Stimulated activated CD8-positive, alpha-beta memory T cell treated with anti-CD3 and anti-CD28 coated beads, Interleukin-7, amount 100 ng/mL, for 1 hour (primary cell): ENCODE measurements at places on chromosomes 12 and 14.

- no peak for DNase-seq
These were observed 18.6 kb downstream of the FAIM2 start for GRCh38 chr12:49885118-49885517.

DNA sequence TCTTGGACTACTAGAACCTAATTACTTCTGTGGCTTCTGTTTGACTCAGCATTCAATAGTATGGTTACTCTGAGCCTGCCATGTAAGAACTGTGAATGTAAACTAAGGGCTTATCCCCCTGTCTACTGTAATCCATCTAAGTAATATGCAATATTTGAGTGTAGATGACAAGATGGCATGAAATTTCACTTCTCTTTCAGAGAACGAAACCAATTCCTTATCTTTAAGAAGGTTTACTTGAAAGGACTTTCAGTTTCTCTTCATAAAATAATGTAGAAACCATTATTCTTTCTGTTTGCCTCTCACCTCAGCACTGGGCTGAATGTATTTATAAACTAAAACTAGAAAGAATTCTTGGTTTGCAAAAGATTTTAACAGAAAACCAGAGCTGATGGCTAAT lies 60.4 kb upstream of the ARID2 start:
- no peak for DNase-seq

DNA sequence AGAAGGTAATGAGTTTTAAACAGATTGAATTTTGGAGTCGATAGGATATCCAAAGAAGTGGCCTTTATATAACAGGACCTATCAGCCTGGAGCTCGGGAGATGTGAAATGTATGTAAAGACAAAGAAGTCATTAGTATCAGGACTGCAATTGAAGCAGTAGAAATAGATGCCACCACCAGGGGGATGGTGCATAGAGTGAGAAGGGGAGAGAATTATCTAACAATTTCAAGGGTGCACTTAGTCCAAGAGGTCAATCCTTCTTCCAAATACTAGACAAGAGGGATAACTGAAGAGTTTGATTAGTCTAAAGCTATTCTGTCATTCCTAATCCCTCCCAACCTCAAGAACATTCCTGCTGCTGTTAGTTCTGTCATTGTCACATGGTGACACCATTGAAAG lies 127.8 kb downstream of the CFAP54 start:
- no peak for DNase-seq

- no peak for DNase-seq
These were observed 64.5 kb downstream of the PAX9 start for GRCh38 chr14:36726128-36726527.

GRCh38 chr12:16545836-16546235 lies 60.1 kb downstream of the LMO3 start:
- no peak for DNase-seq

GRCh38 chr12:109888179-109889020 lies 8.1 kb upstream of the GLTP start:
- DNase-seq = no peak

GRCh38 chr12:96141216-96141912 lies 52.8 kb upstream of the ELK3 start:
- DNase-seq = no peak

DNA sequence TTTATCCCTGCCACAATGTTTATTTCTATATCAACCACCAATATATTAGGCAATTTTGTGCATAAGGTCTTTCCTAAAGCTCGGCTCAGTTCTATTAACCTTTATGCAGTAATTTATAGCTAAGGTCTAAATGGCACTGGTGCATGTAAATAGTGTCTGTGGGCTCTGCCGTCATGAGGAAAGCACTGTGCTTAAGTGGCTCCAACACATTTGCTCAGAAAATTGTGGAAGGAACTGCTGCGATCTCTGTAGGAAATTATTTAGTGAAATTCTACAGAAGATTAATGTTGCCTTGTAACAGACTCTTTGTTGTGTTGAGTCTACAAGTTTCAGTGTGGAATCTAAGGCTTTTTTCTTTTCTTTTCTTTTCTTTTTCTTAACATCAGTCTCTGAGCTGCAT lies 54.0 kb upstream of the EGLN3 start:
- DNase-seq = no peak

GRCh38 chr12:77855548-77855947 lies 24.9 kb downstream of the NAV3 start:
- DNase-seq = no peak

DNA sequence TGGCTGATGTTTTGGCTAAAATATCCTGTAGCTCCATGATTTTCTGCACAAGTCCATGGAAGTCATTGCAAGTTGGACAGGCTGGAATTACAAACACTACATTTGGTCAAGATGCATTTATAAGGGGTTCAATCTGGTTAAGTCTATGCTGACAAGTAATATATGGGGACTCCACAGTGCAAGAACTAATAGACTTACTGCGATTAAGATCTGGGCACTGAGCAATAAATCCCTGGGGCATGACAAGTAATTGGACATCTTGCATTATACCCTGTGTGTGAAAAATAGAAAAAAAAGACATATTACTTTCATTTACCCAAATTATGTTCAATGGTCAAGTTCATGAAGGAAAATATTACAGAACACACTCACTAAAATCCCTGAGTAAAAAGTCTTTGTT lies 99.1 kb downstream of the NELL2 start:
- DNase-seq = no peak

DNA sequence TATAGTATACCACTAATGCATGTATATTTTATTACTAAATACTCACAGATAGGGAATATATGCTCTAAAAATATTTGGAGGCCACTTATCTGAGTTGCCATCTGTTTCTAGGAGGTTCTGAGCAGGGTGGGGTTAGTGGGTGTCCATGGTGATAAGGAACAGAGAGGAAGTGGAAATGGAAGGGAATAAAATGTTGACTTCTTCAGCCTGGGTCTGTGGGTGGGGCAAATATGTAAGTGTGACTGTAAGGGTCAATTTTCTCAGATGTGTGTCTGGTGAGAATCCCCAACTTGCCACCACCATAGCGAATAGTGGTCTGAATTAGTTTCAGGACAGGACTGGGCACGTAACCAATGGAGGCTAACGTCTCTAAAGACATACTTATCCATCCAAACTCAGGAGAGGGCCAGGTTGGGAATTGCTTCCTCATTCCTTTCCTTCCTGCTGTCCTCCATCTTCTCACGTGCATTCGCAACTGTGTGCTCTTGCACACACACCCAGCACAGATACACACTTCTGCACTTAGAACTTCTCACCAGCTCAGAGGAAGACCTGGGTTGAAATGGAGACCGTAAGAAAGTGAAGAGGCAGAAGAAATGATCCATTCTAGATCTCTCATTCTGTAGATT lies 54.2 kb upstream of the GZMB start:
- DNase-seq = no peak

DNA sequence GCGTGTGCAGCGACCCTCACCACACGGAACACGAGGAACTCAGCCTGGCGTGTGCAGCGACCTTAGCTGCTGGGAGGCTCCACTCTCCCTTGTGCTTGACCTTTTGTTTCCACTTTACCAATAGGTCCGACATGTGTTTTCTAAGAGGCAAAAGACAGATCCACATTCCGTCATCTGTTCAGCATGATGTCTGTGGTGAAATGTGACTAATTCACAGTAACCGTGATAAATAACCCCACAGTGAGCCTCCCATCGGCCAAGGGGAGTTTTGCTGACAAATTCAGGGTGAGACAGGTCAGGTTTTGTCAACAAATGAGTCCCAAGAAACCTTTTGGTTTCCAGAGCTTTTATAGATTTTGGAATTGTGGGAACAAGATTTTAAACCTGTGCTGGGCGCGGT lies 55.9 kb downstream of the MOK start:
- no peak for DNase-seq

DNA sequence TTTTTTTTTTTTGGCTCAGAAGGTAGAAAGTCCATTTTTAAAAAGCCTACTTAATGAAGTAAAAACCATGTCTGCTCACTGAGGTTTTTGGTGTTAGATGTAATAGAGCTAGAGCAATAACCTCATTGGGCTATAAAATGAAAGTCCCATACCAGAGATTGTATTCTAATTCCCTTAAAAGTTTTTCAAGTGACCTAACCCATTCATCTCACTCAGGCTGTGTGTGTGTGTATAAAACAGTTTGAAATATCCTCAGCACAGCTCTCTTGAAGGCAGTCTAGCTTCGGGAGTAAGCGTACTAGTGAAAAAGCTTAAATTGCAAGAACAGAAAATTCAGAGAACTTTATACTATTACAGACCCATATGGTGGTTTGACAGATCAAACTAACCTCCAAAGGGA lies 313.8 kb downstream of the CEP128 start:
- no peak for DNase-seq

GRCh38 chr12:25074954-25075353 lies 120.0 kb downstream of the DNAI7 start:
- no peak for DNase-seq

GRCh38 chr12:66589095-66589494 lies 89.8 kb downstream of the GRIP1 start:
- no peak for DNase-seq

GRCh38 chr12:124605150-124605882 lies 37.9 kb upstream of the NCOR2 start:
- DNase-seq = no peak

DNA sequence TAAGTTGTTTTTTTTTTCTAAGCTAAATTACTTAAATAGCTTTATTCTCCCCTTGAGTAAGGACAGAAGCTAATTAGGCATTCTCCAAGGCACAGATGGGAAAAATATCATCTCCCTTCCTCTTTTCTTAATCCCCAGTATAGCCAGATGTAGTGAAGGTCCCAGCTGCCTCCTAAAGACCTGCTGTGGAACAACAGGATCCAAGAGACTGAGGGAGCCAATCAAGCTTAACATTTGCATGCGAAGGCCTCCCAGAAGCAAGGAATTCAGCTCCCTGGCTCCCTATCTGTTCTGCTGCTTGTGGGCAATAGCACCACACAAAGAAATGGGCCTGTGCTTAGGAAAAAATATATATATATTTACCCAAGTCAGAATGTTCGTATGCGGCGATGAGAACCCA lies 255.2 kb downstream of the SYT1 start:
- DNase-seq = no peak

DNA sequence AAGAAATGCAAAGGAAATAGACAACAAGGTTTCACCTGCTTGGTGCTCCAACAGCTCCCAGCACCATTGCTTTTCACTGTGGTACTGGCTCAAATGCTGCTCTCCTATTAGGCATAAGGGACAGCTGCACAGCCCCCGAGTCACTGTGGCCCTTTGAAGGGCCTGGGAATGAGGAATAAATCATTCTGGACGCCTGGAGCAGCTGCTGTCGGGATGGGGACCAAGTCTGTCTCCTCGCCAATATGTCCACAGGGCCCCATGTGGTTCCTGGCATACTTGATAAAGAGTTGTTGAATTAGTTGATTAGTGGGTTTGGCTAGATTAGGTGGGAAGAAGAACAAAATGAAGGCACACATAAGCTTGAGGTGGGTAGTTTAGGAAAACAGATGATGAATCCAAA lies 13.1 kb upstream of the NGB start:
- DNase-seq = no peak

DNA sequence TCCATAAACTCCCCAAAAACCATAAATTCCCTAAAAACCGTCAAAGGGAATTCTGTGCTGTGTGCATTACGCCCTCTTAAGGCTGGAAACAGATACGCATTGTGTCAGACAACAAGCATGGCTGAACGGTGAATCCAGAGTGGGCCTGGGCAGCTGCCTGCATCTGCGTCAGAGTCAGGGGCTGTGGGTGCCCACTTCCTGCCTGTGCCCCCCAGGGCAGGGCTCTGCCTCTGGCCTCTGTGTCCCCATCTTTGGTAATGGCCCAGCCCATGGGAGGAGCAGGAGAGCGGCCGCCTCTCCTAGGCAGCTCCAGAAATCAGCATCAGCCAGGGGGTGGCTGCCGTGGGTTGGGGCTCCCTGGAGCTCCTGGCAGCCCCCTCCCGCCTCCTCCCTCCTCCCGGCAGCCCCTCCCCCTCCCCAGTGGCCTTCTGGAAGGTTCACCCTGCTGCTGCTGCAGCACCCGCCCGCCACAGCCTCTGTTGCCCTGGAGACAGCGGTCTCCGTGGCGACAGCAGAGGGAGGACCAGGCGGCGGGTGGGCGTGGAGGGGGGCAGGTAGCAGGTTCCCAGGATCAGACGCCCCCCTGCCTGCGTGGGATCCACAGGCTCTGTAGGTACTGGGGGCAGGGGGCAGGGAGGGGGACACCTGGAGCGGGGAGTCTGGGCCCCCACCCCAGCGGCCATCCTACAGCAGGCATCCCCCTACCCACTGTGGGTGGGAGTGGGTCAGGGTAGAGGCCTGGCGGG lies 5.9 kb downstream of the MMP17 start:
- no peak for DNase-seq

GRCh38 chr14:51318813-51319597 lies 79.0 kb downstream of the TMX1 start:
- no peak for DNase-seq

DNA sequence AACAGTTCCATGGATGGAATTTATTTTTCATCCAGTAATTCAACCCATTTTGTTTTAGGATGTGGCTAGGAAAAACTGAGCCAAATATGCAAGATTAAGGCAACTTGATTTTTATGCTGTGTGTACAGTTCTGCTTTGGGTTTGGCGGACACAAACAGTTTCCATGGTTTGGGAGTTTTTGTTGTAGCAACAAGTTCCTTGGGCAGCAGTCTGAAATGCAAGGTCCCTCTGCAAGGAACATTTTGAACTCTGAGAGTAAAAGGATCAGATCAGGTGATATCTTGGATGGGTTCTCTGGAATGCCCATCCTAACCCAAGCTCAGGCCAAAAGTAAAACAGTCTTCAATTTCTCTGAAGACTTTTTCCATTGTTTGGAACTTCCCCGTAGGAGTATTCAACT lies 161.2 kb downstream of the TMX1 start:
- DNase-seq = no peak

- no peak for DNase-seq
These were observed 170.0 kb upstream of the SLC16A7 start for GRCh38 chr12:59425798-59426197.

GRCh38 chr12:19739195-19739776 lies 300.0 kb downstream of the AEBP2 start:
- no peak for DNase-seq

GRCh38 chr12:12469386-12469785 lies 93.3 kb downstream of the DUSP16 start:
- no peak for DNase-seq

GRCh38 chr14:37263656-37264236 lies 66.0 kb downstream of the MIPOL1 start:
- DNase-seq = no peak

DNA sequence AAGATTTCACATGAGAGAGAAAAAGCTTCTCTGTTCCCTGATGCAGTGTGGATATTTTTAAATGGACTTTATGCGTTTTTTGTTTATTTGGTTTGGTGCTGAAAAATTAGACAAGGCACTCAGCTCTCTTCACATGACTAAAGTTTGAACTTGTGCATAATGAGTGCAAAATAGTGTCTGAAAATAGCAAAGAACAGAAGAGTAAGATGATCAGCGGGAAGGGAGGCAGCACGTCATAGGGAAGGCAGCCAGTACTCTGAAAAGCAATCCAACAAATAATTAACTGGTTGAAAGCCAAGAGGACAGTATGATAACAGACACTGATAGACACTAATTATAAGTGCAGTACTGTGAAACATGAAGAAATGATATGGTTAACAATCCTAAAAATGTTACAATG lies 46.6 kb upstream of the CDKN3 start:
- no peak for DNase-seq

GRCh38 chr14:59424341-59425071 lies 40.7 kb downstream of the GPR135 start:
- DNase-seq = no peak
